ENCODE measurements at places on chromosomes 16 and 17. TPM values are rescaled to one million over a fixed set of nuclear protein-coding genes. Genes with fewer than 3 reads are reported as not detected.
A peak's percentile ranks its signal among the peaks of the same experiment; 100 is the strongest.

GRCh38 chr17:65664266-65664665 is 102.8 kb upstream of the AXIN2 start:
- DNase-seq = no peak

GRCh38 chr16:1960665-1961630 is 1.6 kb downstream of the NDUFB10 start:
- DNase-seq = peak; percentile 36

- no peak for DNase-seq
Measured at GRCh38 chr16:65124212-65124548, 2.3 kb upstream of the CDH11 start.

FN3K gene
- 1.3 TPM for total RNA-seq

NUTF2 gene
- total RNA-seq = 170 TPM
